H1 (cell line): ENCODE measurements at places on chromosomes 16 and 17. TPM values are rescaled to one million over a fixed set of nuclear protein-coding genes. Genes with fewer than 3 reads are reported as not detected.

- peak; percentile 68 for DNase-seq
These were observed 601 bp upstream of the RFWD3 start for GRCh38 chr16:74667255-74667700.

DNA sequence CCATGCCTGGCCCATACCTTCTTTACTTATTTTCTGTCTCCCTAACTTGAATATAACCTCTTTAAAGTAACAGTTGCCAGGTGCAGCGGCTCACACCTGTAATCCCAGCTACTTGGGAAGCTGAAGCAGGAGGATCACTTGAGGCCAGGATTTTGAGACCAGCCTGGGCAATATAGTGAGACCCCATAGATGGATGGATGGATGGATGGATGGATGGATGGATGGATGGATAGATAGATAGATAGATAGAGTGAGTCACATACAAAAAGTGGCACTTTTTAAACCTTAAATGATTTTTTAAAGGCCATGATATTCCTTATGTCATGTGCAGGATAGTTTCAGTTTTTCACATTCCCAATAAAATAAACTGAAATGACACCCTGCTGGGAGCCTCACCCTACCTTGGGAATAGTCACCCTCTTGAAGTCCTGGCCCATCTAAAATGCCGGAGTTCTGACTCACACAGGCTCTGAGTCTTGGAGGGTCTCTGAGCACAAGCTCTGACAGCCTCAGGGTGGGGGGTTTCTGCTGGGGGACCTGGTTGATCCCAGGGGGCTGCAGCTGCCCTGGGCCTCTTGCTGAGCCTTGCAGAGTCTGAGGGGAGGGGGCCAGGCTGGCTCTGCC is 26.2 kb downstream of the CPNE2 start:
- no peak for DNase-seq

GRCh38 chr17:76593959-76594358 is 8.3 kb upstream of the ST6GALNAC2 start:
- no peak for DNase-seq

DNA sequence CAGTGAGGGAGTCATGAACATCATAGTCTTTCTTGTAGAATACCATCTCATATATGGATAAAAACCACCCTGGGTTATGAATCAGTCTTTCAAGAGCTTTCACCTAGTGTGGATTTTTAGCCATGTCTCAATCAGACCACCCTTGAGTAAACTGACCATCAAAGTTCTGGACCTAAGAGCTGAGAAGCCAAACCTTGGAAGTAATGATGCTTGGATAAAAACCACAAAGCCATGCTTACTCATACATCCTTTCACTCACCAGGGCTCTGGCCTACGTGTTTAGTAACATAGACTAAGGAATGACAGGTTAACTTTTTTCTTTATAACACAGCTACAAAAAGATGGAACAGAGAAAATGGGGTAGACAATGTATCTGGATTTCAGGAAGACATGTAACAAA is 167.2 kb downstream of the STX8 start:
- DNase-seq = no peak

- DNase-seq = no peak
These were observed 32.3 kb upstream of the EMP2 start for GRCh38 chr16:10612649-10613179.

DNA sequence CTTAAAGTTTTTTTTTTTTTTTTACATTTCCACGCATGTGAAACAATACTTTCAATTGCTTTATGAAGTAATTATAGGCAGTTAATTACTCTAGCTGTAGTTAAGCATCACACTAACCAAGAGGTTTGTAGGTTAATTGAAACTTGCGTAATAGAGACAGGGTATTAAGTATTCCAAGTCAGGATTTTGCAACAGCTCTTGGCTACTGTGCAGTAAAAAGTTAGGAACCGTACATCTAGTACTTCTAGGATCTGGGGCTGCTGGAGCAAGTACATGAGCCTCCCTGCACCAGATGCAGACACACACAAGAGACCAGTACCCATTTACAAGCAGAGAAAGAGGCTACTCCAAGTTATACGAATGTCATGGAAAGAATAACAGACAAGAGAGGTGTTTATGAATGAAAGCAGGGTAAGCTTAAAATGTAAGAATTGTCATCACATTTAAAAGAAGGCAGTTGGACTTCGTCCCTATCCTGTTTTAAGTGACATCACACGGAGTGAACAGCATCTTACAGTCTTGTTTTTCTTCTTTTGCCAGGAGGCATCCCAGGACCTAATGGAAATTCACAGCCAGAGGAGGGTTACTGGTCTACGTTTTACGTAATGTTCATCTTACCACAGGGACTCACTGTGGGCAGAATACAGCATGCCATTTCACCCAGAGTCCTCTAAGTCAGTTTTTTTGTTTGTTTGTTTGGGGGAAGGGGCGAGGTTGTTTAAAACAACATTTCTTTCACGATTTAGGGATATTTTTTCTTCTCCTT is 379.6 kb upstream of the PSMD7 start:
- no peak for DNase-seq

The RTN4RL1 gene
- 0.11 TPM in 1 of 2 replicates, not detected in the other for total RNA-seq

GRCh38 chr17:4098521-4099209 is 44.2 kb downstream of the ZZEF1 start:
- no peak for DNase-seq
